DMS153 (cell line): ENCODE measurements at places on chromosomes 4 and X.

DNA sequence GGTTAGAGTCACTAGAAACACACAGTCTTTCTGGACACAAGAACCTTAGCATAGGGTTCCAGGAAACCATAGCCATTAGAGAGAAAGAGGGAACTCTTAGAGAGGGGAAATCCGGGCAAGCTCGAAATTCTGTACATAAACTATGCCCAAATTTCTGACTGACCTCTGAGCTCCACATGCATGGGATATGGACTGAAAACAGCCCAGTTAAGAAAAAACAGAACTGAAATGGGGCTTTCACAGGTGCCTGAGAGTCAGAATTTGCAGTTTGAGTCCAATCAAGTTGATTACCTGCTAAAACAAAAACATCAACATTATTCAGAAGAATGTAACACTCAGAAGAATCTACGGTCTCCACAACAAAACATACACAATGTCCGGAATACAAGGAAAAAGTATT, 13.1 kb downstream of the DCHS2 start:
- DNase-seq = no peak

DNA sequence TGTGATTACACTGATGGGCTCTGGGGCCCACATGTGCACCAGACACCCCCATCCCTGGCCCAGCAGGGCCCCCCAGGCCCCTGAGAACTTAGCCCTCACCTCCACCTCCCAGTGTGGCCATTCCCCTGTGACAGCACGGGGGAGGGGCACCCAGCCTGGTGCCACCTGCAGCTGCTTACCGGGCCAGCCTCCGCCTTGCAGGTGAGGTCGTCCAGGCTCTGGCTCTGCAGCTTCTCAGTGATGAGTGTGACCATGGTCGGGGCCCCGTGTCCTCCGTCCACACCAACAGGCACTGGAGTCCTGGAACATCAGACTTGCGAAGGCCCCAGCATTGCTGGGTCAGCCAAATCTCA, 15.6 kb downstream of the FAM53A start:
- no peak for DNase-seq

GRCh38 chr4:8201321-8201781, 2.3 kb downstream of the SH3TC1 start:
- DNase-seq = no peak

- DNase-seq = no peak
Observed at GRCh38 chr4:85736571-85736970, 261.6 kb downstream of the ARHGAP24 start.

DNA sequence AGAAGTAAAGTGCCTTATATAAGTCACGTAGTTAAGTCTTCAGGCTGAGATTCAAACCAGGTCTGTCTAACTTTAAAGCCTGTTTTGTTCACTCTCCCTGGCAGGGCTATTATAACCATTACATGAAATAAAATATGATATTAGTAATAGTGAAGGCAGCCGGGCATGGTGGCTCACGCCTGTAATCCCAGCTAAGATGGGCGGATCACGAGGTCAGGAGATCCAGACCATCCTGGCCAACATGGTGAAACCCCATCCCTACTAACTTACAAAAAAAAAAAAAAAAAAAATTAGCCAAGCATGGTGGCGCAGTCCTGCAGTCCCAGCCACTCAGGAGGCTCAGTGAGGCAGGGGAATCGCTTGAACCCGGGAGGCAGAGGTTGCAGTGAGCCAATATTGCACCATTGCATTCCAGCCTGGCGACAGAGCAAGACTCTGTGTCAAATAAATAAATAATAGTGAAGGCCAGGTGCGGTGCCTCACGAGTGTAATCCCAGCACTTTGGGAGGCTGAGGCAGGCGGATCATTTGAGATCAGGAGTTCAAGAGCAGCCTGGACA, 22.1 kb upstream of the SOWAHD start:
- no peak for DNase-seq

- DNase-seq = no peak
Observed at GRCh38 chr4:88457307-88458103, 586 bp downstream of the HERC5 start.

- DNase-seq = no peak
Observed at GRCh38 chr4:53161051-53161786, 204.6 kb downstream of the SCFD2 start.

GRCh38 chr4:654871-655463, 19.1 kb downstream of the ATP5ME start:
- no peak for DNase-seq

DNA sequence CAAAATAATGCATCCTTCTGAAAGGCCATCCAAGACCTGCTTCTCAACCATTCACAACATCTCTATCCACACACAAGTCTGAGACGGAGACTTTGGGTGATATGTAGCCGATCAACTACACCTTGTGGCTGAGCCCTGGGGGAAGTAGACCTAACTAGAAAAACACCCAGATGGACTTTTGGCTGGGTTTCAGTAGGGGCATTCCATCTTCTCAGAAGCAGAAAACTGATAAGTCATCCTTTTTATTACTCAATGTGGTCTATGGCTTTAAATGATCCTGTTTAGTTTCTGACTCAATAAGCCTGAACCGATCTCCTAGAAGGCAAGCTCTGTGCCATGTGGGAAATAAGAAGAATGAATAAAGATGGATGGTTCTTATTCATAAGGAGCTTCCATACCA, 82.5 kb upstream of the AFF2 start:
- no peak for DNase-seq

DNA sequence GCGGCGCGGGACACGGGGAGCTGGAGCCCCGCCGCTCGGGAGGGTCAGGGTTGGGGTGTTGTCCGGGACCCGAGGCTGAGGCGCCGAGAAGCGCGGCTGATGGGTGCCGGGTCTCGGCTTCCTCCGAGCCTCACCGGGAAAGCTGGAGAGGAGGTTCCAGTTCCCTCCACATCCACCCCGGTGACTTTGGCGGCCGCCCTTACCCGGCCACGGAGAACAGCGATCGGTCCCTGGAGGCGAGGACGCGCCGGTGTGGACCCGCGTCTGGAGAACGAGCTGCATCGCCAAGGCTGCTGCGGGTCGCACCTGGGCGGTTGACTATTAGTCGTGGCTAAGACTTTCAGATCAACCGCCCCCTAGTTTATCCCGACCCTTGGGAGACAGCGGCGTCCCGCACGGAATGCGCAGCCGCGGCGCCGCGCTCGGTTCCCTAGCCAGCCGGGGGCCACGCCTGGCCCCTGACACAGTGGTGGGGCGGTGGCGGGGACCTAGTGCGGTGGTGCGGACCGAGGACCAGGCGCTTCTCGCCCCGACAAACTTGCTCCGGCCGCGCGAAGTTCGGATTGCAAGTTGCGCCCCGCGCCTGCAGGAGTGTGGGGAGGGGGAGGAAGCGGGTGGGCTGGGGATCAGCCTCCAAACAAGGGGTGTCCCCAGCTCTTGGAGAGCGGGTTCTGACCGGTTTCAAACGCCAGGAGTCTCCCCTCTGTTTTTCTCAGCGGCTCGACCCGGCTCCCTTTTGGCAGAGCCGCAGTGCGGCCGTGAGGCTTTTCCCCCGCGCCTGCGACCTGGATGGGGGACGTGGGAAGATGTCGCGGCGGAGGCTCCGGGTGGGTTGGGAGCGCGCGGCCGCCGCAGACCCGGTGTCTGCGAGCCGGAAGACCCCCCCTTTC, 568 bp downstream of the FHDC1 start:
- no peak for DNase-seq

GRCh38 chr4:163473130-163473529, 424 bp downstream of the TKTL2 start:
- DNase-seq = no peak

GRCh38 chrX:106401965-106402559, 209.7 kb upstream of the RADX start:
- no peak for DNase-seq

GRCh38 chr4:81335122-81335912, 120.3 kb upstream of the PRKG2 start:
- no peak for DNase-seq

DNA sequence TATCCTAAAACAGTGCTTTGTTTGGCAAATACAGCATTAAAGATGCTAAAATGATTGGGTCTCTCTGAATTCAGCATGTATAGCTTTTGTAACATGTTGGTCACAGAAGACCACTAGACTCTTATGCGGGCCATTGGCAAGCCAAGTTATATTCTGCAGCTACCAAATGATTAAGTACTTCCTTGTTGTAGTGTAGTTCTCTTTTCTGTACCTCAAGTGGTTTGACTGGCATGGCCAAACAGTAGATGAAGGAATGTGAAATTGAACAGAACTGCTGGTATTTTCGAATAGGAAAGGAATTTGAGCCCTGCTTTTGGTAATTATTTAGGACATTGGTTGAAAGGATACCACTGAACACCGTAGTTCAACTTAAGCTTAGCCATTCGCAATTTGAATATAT, 193.9 kb upstream of the GPC4 start:
- no peak for DNase-seq

DNA sequence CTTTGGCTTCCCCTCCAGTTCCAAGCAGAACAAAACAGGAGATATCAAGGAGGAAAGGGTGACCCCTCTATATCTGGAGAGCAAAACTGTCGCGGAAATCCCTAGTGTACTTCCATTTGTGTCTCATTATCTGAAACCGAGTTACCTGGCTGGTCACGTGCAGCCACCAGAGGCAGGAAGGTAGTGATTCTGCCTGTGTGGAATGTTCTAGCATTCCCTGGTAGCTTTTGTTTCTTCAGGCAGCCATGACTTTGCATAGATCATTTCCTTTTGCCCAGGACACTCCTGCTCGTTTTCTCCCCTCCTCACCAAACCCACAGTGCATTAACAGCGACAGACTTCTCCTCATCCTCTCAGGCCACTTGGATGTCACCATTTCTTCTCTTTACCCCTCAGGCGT, 107.9 kb downstream of the PTTG2 start:
- DNase-seq = no peak

- no peak for DNase-seq
Observed at GRCh38 chrX:27163236-27163635, 299.9 kb downstream of the PPP4R3C start.

DNA sequence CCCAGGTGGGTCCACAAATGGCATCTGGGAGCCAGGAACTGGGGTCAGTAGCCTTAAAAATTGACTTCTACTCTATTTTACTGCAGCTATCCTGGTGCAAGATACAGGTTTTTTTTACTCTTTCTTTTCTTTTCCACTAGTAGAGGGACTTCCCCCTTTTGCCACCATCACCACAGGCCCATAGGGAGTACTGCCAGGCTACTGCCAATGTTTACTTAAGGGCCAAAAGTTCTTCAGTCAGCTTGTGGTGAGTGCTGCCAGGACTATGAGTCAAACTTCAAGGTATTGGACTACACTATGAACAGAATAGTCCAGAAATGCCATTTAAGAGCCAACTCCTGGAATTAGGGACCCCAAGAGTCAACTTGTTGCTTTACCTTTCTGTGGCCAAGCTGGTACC, 94.7 kb downstream of the EDA2R start:
- DNase-seq = no peak

DNA sequence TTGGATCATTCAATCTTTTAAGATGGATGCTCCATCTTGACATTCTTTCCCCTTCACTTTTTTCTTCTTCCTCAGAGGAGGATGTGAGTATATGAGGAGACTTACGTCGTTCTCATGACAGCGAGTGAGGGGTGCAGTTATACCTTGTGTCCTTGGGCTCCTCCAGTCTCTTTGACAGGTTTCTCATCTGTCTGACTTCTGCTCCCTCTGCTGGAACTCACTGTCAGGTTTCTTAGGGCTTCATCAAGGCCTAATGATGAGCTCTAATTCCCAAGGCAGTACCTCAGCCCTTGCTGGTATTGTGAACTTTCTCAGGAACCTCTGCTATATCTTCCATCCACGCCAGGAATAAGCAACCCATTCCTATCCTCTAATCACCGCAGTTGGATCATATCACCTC, 237.8 kb upstream of the ADGRL3 start:
- DNase-seq = no peak

- DNase-seq = no peak
Observed at GRCh38 chrX:143570782-143571181, 53.5 kb upstream of the SPANXN3 start.

DNA sequence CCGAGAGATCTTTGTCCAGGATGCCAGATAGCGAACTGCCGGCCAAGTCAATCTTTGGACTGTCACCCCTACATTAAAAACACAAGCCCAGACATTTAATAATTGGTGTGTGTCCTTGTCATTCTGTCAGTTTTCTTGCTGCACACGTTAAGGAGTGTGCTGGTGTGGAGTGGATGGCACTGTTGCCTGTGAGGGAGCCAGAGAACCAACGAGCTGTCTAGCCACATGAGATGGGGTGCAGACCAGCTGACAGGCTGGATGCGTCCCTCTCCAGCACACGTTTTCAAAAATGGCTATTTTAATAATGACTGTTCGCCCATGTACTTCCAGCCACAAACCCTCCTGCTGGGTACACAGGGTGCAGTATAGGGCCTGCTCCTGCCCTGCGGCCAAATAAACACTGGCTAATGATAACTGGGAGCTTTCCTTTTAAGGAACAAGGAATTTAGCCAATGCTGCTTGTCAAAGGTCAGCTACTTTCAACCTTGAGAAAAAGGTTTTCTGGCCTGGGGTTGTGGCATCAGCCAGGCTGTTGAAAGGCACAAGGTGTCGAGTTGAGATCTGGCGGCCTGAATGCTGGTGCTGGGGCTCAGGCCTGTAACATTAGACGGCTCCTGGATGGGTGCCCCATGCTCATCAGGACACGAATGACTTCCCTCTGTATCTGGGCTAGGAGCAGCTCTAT, 54.0 kb upstream of the MAP3K15 start:
- no peak for DNase-seq

- no peak for DNase-seq
Observed at GRCh38 chr4:29081234-29081955, 1638.8 kb upstream of the PCDH7 start.

DNA sequence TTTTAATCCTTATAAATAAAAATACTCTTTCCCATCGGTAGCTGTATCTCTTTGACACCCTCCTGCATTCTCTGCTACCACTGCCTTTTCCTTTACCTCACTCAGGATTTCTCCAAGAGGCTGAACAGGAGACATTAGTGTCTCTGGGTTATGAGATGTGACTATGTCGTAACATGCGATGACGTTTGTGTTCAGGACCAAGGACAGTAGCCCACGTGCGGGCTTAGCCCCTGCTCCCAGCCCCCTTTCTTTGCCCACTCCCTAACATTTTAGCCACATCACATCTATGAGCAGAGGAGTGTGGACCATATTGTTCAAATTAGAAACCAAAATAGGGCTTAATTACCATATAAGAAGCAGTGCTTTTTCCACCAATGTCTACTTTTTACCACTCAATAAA, 369.3 kb downstream of the FBXW7 start:
- DNase-seq = no peak

DNA sequence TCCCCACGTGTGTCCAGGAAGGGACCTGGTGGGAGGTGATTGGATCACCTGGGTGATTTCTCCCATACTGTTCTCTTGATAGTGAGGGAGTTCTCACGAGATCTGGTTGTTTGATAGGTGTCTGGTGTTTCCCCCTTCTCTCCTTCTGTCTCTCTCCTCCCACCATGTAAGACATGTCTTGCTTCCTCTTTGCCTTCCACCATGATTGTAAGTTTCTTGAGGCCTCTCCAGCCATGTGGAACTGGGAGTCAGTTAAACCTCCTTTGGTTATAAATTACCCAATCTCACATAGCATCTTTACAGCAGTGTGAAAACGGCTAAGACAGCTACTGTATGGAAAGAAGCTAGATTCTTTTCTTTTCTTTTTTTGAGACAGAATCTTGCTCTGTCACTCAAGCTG, 21.6 kb upstream of the FGG start:
- no peak for DNase-seq

- no peak for DNase-seq
Observed at GRCh38 chrX:47674776-47675175, 15.8 kb upstream of the UXT start.
